ENCODE measurements at places on chromosomes 7 and 10. TPM values are rescaled to one million over a fixed set of nuclear protein-coding genes. Genes with fewer than 3 reads are reported as not detected.

Gene HABP2
- total RNA-seq = not detected

Gene PRPS1L1
- 12.7 TPM for total RNA-seq

Gene FAM25C
- total RNA-seq = not detected

DNA sequence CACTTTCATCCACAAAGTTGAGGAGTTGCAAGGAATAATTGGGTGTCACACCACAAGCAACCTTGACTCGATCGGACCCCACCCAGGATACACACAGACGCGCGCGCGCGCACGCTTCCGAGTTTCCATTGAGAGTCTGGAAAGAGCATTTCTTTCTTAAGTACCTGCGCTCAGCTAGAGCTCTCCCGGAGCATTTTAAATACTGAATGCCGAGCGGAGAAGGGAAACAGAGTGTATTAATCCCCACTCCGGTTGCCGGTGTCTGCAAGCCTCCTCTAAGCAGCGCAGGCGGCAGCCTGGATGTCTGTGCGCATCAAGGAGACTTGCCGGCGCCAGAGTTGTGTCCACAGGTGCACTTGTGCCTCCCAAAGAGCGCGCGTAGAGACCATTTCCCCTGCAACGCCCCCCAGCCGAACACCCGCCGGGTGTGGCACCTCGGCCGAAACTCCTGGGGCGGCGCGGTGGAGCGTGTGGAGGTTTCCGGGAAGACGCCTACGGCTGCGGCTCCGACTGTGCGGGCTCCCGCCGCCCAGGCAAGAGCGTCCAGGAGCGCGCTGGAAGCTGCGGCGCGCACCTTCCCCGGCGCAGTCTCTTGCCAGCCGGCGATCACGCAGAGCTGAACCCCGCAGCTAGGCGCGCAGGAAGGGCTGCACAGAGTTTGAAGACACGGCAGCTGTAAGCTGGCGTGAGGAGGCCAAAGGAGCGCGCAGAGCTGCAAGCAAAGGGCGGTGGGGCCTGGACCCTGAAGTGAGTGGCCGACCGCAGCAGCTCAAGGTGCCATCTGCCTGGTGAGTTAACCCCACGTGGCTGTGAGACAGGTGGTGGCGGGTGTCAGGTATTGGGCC lies 1.1 kb upstream of the FEZF1 start:
- peak; percentile 42 for DNase-seq

- no peak for DNase-seq
These were observed 64.5 kb downstream of the VWA2 start for GRCh38 chr10:114303556-114303955.

- no peak for DNase-seq
These were observed 157.7 kb downstream of the ADAM12 start for GRCh38 chr10:126230587-126230986.

DNA sequence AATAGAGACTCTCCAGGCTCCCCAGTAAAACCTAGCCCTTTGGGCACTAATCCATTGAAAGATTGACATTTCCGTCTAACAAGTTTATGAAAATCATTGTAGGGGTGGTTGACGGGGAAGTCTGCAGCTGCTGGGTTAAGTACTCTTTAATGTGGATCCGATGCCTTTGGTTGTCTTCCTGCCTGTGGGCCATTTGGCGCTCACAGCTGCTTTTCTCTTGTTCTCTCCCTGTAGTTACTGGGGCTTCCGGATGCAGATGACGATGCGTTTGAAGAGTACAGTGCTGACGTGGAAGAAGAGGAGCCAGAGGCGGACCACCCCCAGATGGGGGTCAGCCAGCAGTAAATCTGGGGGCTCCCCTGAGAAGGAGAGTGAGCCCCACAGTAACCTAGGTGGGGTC lies 22.4 kb downstream of the MTURN start:
- DNase-seq = no peak

- no peak for DNase-seq
These were observed 38.7 kb downstream of the DENND11 start for GRCh38 chr7:141663081-141663849.

DNA sequence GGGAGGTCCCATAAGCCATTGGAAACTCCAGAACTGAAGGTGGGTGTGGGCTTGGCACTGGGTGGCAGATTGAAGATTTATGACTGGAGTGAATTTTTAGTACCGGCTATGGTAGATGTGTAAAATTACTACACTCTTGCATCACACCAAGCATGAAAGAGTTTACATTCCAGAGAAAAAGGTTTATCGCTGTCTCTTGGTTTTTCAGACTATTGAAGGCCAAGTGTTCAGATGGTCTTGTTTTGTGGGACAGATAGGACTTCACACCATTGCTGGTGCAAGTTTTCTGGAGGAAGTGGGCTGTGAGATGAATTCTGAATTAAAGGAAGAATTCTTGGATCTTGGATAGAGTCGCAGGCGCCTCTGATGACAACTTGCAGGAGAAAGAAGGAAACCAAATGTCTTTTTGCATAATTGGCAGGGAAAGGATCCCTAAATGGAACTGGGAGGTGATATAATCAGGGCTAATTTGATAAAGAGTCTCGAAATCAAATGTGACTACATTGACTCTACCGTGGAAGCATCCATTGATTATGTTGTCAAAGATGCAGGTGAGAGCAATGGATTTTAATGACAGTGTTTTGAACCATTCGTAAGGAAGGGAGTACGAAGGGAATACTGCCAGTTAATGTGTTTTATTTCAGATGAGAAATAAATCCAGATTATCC lies 14.2 kb upstream of the NMT2 start:
- no peak for DNase-seq

GRCh38 chr10:74113546-74113945 lies 37.1 kb downstream of the AP3M1 start:
- no peak for DNase-seq

DNA sequence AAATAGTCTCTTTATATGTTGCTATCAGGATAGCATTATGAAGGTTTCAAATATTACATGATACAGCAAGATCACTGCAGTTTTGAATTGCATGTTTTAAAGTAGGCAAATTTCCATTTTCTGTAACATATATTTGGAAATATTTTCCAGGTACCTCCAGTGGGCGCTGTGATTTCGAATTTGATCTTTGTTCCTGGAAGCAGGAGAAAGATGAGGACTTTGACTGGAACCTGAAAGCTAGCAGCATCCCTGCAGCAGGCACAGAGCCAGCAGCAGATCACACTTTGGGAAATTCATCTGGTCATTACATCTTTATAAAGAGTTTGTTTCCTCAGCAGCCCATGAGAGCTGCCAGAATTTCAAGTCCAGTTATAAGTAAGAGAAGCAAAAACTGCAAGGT lies 299.0 kb downstream of the MALRD1 start:
- no peak for DNase-seq

DNA sequence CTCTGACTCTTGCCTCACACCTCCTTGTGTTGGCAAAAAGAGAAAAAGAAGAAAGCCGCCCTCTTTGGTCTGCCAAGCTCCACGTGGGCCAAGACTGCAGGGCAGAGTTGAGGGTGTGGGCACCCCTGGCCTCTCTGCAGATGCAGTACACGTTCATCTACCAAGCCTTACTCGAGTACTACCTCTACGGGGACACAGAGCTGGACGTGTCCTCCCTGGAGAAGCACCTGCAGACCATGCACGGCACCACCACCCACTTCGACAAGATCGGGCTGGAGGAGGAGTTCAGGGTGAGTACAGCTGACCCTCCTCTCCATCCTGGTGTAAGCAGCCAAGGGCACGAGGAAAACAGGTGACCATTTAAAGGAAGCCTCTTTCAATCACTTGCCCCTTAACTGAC lies 56.1 kb downstream of the MKI67 start:
- no peak for DNase-seq

DNA sequence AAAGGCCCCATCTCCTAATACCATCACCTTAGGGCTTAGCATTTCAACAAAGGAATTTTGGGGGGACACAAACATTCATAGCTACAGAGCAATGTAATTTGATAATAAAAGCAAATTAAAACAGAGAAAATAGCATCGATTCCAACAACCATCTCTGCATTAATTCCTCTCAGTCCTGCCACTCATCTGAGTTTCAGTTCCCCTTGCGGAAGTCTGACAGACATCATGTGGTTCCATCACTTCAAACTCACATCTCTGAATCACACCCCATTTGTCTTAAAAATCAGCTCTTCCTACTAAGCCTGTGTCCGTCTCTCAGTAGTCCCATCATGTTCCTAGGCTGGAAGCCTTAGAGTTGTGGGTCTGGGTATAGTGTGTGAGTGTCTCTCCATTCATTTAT lies 3.6 kb downstream of the ADCK2 start:
- DNase-seq = no peak

- no peak for DNase-seq
These were observed 43.6 kb upstream of the BAMBI start for GRCh38 chr10:28633750-28634149.

DNA sequence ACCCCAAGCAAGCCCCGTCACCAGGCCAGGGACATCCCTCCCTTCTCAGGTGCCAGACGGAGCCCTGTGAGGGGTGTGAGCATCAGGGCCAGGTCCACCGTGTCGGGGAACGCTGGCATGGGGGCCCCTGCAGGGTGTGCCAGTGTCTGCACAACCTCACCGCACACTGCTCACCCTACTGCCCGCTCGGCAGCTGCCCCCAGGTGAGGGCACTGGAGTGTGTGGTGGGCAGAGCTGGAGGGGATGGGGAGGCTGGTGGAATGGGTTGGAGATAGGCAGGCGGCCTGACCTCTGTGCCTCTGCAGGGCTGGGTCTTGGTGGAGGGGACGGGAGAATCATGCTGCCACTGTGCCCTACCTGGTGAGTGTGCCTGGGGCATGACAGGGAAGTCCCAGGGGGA lies 19.9 kb upstream of the ZNF467 start:
- no peak for DNase-seq

- peak; percentile 79 for DNase-seq
These were observed 293.9 kb downstream of the CAMK1D start for GRCh38 chr10:12643279-12643678.

DNA sequence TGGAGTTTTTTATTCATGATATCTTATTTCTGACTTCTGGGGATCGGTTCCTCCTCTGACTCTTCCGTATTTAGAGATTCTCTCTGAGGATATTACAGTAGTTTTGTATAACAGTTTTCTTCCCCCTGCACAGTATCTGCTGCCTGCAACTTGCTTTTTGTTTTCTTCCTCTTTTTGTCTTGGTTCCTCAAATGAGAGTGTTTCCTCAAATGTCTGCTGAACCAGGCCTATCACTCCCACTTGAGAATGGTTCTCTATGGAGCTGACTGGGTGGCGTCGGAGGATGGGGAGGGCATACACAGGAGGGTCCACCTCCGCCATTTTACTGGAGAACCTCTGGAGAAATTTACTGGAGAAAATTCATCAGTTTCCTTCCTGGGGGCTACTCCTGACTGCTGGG lies 27.7 kb downstream of the ARHGAP22 start:
- DNase-seq = no peak

- no peak for DNase-seq
These were observed 1.6 kb upstream of the NRCAM start for GRCh38 chr7:108457871-108458270.

Measured in testis (tissue), 5 donors.